ENCODE measurements at places on chromosomes 5 and 9.

DNA sequence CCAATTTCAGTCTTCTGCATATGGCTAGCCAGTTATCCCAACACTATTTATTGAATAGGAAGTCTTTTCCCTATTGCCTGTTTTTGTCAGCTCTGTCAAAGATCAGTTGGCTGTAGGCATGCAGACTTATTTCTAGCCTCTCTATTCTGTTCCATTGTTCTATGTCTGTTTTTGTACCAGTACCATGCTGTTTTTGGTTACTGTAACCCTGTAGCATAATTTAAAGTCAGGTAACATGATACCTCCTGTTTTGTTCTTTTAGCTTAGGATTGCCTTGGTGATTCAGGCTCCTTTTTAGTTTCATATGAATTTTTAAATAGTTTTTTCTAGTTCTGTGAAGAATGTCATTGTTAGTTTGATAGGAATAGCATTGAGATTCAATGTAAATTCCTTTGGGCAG is 104.9 kb upstream of the SLCO6A1 start:
- no peak for DNase-seq

DNA sequence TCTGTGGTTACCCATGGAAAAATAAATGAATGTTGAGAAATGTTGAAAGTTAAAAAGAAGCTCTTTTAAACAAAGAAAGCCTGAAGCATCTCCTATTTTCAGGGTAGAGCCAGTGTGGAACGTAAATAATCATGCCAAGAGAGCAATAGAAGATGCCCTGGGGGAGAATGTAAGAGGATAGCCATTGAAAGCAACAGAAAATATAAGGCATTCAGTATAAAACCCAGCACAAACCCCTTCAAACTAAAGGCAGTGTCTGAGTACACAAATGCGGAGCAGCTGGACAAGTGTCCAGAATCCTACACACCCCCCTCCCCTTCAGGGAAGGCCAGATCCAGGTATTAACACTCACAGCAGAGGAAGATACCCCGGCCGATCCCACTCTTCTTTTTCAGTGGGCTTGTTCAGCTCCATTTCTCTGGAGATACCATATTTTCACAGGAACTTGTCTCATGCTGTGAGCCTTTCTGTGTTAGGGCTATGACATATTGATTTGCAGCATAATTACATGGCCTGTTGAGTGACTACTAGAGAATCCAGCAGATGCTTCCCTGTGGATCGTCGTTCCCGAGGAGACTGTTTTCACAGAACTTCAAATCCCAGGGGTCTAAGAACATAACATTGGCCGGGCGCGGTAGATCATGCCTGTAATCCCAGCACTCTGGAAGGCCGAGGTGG is 101.2 kb downstream of the PLK2 start:
- no peak for DNase-seq

- peak; percentile 59 for DNase-seq
Measured at GRCh38 chr9:78866207-78867132, 569.5 kb downstream of the PSAT1 start.

DNA sequence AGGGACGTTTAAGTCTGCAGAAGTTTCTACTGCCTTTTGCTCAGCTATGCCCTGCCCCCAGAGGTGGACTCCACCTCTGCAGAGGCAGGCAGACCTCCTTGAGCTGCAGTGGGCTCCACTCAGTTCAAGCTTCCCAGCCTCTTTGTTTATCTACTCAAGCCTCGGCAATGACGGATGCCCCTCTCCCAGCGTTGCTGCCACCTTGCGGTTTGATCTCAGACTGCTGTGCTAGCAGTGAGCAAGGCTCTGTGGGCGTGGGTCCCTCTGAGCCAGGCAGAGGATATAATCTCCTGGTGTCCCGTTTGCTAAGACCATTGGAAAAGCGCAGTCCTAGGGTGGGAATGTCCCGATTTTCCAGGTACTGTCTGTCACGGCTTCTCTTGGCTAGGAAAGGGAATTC is 2188.5 kb upstream of the WWC1 start:
- no peak for DNase-seq

- no peak for DNase-seq
Measured at GRCh38 chr9:37839496-37840461, 39.2 kb downstream of the DCAF10 start.

DNA sequence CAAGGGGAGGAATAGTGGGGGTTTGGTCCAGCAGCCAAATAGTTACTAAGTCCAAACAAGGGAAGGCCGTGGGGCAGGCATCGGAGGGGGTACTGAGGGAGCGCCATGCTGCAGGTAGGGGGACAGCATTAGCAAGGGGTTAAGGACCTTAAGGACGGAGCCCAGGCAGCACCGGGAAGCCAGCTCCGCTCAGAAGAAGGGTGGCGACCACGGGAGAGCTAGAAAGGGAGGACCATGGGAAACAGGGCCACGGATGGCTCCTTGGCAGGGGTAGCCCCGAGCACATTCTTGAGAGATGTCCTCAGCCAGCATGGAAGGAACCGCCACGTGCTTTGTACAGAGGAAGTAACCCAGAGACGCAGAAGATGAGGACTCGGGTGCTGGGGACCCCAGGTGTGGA is 76.2 kb upstream of the STXBP1 start:
- no peak for DNase-seq

DNA sequence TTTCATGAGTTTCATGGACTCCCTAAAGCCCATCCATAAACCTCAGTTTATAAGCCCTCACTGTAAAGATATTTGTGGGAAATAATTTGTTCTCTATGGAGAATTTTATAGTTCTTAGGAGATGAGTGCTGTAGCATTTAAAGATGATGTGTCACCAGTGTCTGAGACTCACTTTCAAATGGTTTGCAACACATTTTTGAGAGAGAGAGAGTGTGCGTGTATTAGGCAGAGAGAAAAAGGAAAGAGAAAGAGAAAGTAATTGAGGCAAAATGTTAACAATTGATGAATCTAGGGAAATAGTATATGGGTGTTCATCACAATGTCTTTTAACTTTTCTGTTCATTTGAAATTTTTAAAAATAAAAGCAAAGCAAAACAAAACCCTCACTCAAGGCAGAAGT is 479.0 kb downstream of the ZSWIM6 start:
- DNase-seq, result no peak

- no peak for DNase-seq
Measured at GRCh38 chr5:115402822-115403577, 106.5 kb upstream of the CCDC112 start.

GRCh38 chr5:41924526-41924871 is 582 bp upstream of the FBXO4 start:
- DNase-seq, result no peak

- DNase-seq, result peak; percentile 96
Measured at GRCh38 chr9:2809692-2810419, 34.0 kb downstream of the PUM3 start.

- DNase-seq, result no peak
Measured at GRCh38 chr5:54081415-54081814, 229.0 kb downstream of the ARL15 start.

GRCh38 chr9:135017899-135018298 is 69.6 kb upstream of the OLFM1 start:
- no peak for DNase-seq

DNA sequence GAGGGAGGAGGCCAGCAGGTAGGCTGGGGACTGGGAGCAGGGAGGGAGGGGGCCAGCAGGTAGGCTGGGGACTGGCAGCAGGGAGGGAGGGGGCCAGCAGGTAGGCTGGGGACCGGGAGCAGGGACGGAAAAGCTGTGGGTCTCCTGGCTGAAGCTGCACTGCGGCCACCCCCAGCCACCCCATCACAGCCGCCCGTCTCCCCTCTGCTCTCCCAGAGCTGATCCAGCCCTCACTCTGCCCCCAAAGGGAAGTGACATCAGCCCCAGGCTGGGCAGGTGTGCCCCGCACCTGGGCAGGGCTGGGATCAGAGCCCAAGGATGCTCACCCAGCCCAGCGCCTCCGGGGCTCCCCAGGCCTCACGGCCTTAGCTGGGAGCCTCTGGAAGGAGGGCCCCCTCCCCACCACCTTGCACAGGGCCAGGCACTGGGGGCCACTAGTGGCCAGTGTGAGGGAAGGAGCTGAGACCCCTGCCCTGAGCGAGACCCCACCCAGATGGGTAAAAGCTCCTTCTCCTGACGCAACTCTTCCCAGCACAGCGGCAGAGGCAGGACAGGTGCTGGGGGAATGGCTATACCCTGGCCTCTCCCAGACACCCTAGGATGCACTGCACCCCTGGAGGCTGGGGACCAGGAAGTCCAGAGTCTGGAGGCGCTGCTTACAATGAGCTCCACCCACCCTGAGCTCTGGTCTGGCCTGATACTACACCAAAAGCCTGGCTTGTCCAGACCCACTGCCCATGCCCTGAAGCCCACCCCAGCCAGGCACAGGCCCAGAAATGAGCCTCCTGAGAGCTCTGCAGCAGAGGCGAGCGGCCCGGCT is 11.6 kb downstream of the AGPAT2 start:
- no peak for DNase-seq

- DNase-seq, result no peak
Measured at GRCh38 chr5:161258438-161258837, 288.1 kb downstream of the GABRB2 start.

GRCh38 chr5:156201788-156202403 is 125.1 kb upstream of the SGCD start:
- DNase-seq, result peak; percentile 8

DNA sequence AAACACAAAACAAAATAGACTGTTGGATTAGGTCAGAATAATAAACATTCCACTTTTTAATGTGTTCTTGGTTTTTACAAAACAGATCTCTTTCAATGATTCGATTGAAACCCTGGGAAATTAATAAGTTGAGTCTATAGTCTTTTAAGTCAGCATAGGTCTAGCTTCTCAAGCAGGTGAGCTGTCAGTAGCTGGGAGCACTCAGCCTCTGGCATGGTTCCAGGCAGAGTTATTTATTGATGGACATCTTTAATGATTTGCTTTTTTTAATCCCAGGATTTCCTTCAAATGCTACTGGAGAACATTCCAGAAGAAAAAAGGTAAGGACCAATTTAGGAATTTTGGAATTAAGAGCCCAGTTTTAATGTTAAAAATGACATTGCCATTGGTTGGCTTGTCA is 241.0 kb downstream of the AOPEP start:
- DNase-seq, result no peak

- DNase-seq, result no peak
Measured at GRCh38 chr5:180090769-180091546, 19.4 kb upstream of the RNF130 start.

DNA sequence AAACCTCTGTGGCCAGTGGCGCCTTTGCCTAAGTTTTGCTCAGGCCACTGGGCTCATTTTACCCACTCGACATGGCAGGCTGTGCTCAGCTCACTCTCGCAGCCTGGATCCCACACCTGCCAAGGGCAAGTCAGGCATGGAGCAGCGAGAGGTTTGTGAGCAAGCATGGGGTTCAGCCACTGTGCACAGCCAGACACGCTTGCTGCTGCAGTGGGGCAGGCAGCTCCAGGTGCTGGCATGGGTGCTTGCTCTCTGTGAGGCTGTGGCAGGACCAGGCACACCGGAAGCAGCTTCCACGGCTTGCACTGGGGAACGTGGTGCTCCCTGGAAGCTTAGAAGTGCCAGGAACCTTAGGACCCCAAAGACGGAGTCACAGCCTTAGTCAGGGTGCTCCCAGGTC is 470.1 kb downstream of the CDH9 start:
- DNase-seq, result no peak

DNA sequence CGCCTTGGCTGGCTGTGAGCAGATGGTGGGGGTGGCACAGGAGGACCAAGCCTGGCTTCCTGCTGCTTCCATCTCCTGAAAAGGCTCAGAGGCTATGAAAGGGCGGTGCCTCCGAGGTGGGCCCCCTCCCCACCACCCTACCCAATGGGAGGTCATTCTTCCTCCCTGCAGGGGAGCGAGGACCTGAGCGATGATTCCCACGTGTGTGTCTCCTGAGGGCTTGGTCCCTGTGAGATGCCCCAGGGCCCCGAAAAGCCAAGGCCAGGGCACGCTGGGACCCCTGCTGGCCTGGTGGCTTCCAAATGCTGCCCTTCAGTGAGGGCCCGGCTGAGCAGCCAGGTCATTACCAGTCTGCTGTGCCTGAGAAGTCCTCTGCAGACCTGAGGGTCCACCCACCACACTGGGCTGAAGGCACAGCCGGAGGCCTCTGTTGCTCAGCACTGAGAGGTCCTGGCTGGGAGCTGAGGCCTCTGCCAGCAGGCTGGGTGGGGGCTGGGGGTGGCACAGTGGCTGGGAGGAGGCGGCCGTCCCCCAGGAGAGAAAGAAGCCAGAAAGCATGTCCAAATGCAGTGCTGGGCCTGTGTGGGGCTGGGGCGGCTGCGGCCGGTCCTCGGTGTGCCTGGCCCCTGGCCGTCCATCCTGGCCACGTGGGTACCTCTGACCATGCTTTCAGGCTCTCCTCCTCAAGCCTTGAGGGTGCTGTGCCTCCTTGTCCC is 14.0 kb upstream of the SLC6A19 start:
- DNase-seq, result no peak

DNA sequence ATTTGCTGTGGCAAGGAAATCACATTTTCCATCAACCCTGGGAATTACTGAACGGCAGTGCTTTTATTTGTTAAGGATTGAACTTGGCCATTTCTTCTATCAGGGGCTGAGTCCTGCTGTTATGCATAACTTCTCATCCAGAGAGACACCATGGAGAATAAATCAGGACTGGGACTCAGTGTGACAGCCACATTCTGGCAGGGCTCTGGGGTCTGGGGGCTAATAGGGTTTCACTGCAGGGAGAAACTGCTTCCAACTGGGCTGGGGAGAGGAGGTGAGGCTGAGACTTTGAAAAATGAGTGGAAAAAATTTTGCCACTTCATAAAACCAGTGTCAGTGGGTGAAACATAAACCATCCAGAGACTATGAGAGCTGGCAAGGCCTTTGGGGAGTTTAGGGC is 95.7 kb upstream of the ALDH1B1 start:
- DNase-seq, result no peak

DNA sequence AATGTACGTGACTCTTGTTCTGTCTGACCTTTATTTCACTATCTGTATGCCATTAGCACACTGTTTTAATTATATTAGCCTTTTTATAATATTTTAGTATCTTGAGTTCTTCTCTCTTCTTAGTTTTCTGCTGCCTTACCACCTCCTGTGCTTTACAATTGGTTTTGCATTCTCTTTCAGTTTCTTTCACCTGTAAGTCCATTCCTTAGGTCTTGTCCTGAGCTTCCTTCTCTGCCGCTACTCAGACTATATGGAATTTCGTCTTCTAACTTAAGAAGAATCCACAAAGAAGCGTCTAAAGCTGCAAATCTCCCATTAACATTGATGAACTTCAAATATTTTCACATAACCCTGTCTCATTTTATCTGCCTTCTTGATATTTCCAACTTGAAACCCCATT is 642.9 kb downstream of the MAT2B start:
- no peak for DNase-seq

DNA sequence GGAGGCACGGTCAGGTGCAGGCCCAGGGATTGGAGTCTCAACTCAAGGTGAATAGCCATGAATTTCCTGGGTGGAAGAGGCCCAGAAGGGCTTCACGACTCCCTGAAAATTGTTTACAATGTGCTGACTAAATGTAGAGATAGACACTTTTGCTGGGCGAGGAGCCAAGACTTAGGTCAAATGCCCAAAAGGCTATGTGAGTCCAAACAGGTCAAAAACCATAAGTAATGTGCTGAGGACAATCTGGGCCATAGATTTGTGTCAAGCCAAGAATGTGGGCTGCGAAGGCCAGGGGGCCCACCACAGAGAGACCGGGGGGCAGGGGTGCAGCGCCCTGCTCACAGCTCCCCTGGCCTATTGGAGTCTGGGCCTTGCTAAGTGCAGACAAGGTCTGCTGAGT is 197.8 kb downstream of the HSPA4 start:
- DNase-seq, result no peak

GRCh38 chr9:18233776-18234445 is 240.0 kb upstream of the ADAMTSL1 start:
- no peak for DNase-seq

- DNase-seq, result no peak
Measured at GRCh38 chr9:119611565-119611964, 242.3 kb upstream of the BRINP1 start.
